Psoas muscle (tissue), 8 donors: ENCODE measurements at places on chromosomes 13 and 19.

DNA sequence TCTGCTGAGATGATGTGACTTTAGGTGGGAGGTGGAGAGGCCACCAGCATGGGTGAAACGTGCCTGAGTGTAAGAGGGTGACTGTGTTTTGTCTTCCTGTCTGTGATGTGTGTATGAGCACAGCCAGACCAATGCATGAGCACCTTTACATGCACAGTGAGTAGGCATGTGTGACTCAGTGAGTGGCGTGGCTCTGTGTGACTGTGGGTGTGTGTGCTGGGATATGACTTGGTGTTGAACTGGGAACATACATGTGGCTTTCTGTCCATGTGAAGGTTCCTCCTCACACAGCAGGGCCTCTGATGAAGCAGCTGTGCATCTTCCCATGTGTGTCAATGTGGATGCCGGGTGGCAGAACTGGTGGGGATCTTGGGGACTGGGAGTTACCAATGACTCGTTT is 19.9 kb upstream of the LGALS13 start:
- H3K27ac ChIP-seq, result no peak overlapping the region
- H3K4me3 ChIP-seq, result no peak overlapping the region

DNA sequence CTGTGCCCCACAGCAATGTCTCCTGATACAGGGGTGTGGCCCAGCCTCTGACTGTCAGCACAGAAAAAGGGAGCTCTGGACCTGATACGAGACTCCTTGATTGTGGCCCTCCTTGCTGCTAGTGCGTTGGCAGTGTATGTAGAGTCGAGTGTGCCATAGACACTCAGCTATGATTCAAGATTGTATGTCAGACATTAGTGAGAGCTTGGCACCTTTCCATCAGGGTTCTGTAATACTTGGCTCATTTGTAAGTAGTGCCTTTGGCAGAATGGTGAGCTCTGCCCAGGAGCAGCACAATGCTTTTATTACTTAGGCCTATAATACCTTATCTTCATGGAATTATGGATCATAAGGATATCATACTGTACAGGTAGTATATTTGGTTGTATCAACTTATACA is 83.4 kb downstream of the ATP8A2 start:
- no peak overlapping the region for H3K27ac ChIP-seq
- H3K27me3 ChIP-seq, result no peaks in the 10 kb centered on the region
- H3K36me3 ChIP-seq, result no peaks in the 10 kb centered on the region

- DNase-seq, result no peak
- no peaks in the 10 kb centered on the region for H3K36me3 ChIP-seq
- H3K27ac ChIP-seq, result no peak overlapping the region
- no peaks in the 10 kb centered on the region for H3K4me1 ChIP-seq
- H3K4me3 ChIP-seq, result no peak overlapping the region
Measured at GRCh38 chr13:98786023-98786422, 33.6 kb upstream of the SLC15A1 start.

DNA sequence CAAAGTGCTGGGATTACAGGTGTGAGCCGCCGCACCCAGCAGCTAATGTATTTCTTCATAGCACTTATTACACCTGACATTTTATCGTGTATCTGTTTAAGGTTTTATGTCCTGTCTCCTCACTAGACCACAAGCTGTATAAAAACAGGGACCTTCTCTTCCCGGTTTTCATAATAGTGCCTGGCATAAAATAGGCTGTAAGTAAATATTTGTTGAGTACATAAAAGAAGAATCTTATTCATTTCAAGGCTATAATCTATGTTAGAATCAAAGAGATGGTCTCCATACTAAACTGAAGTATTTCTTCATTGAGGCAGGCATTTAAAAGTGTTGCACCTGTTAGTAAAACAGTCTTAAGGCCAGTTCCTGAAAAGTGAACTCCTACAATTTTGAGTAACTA is 194.0 kb downstream of the SHISA2 start:
- H3K27me3 ChIP-seq, result no peaks in the 10 kb centered on the region
- no peaks in the 10 kb centered on the region for H3K4me1 ChIP-seq
- DNase-seq, result no peak
- no peaks in the 10 kb centered on the region for H3K36me3 ChIP-seq

- H3K27ac ChIP-seq, result no peak overlapping the region
- no peaks in the 10 kb centered on the region for H3K4me1 ChIP-seq
- peak; percentile 53 for DNase-seq
- H3K27me3 ChIP-seq, result peaks cover 9% of the 10 kb centered on the region
Measured at GRCh38 chr19:45999653-46000121, 4.4 kb downstream of the CCDC61 start.

DNA sequence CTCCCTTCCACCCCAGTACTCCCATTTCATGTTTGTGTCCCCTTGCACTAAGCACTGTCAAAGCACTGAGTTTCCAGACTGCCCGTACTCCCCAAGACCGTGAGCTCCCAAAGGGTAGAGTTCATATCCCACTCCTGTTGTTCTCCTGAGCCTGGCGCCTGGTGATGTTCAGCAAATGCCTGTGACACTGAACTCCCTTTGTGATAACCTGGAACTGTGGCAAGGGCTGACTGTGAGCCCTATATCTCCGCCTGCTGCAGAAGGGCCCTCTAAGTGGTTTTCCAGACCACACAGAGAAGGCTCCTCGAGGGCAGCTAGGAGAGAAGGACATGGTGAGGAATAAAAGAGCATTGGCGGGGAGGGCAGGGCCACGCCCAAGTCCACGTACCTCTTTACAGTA is 67.5 kb downstream of the ATP7B start:
- no peak for DNase-seq
- H3K4me3 ChIP-seq, result no peak overlapping the region
- no peaks in the 10 kb centered on the region for H3K27me3 ChIP-seq
- no peaks in the 10 kb centered on the region for H3K4me1 ChIP-seq
- no peaks in the 10 kb centered on the region for H3K36me3 ChIP-seq

- H3K4me3 ChIP-seq, result no peak overlapping the region
- H3K36me3 ChIP-seq, result peaks cover 8% of the 10 kb centered on the region
- no peaks in the 10 kb centered on the region for H3K27me3 ChIP-seq
- H3K4me1 ChIP-seq, result no peaks in the 10 kb centered on the region
Measured at GRCh38 chr19:42233678-42234292, 8.6 kb downstream of the GSK3A start.

DNA sequence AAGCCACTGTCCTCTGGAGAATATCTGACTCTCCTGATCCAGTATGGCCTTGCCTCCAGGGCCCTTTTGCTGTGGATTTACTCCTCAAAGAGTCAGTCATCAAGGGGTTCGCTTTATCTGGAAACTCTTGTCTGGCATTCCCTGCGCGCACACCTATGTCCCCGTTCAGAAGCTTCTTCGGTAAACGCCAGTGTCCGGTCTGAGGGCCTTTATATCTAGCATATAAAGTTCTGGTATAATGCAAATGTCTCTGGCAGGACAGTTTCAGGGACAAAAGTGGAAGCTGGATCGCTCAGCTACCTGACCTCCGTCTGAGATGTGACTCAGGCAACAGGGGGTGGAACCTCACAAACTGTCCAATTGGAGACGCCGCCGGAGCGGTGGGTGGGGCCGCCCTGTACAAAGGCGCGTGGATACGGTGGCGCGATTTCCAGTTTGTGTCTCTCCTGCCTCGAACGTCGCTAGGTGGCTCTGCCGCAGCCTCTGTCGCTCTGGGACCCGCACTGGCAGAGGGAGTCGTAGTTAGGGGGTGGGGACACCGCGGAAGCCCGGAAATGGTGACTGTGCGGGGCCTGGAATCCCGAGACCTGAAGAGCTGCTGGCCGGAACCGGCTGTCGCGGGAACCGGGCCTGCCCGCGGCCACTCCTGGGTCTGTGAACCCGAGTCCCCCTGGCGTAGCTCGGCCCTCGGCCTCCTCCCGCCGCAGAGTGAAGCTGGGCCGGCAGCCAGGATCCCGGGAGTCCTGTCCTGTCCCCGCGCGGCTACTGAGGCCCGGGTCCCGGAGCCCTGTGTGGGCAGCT is 10.6 kb upstream of the ZNF709 start:
- no peaks in the 10 kb centered on the region for H3K27me3 ChIP-seq
- peak overlapping the region; percentile 73 for H3K4me3 ChIP-seq
- no peaks in the 10 kb centered on the region for H3K36me3 ChIP-seq
- DNase-seq, result peak; percentile 96
- peaks cover 5% of the 10 kb centered on the region for H3K4me1 ChIP-seq

DNA sequence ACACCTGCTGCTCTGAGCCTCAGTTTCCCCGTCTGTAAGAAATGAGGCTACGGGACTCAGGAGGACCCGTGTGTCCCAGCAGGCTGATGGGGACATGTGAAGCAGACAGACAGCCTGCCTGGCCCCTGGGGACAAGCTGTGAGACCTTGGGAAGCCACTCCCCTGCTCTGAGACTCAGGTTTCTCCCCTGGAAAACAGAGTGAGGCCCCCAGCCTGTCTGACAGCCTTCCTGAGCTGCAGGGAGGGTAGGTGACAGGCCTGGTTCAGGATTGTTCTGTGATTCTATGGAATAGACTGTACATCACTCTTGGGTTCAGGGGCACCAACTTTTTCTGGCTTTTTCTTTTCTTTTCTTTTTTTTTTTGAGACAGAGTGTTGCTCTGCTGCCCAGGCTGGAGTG is 2.9 kb upstream of the NTF4 start:
- no peaks in the 10 kb centered on the region for H3K27me3 ChIP-seq
- no peak for DNase-seq
- peaks cover 17% of the 10 kb centered on the region for H3K4me1 ChIP-seq
- H3K27ac ChIP-seq, result peak overlapping the region; percentile 37
- no peaks in the 10 kb centered on the region for H3K36me3 ChIP-seq

DNA sequence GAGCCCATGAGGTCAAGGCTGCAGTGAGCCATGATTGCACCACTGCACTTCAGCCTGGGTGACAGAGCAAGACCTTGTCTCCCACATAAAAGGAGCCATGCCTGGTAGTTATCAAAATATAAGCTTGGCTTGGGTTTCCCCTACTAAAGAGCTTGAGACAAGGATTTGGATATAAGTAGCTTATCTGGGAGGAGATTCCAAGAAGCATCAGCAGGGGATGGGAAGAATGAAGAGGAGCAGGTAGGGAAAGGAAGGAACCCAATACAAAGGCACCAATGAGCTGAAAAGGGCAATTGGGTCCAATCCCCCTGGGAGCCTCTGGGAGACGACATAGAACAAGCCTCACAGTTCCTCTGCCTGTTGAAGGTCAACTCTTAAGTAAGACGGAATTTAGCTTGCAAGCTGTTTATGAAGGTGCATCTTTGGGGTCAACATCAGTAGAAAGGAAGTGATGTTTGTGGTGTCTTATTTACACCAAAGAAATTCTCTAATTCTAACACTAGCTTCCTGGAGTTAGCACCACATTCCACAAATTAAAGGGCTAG is 7.4 kb upstream of the CLEC4G start:
- H3K36me3 ChIP-seq, result no peaks in the 10 kb centered on the region
- H3K4me1 ChIP-seq, result no peaks in the 10 kb centered on the region
- H3K27me3 ChIP-seq, result peaks cover 14% of the 10 kb centered on the region
- no peak overlapping the region for H3K27ac ChIP-seq
- no peak overlapping the region for H3K4me3 ChIP-seq

DNA sequence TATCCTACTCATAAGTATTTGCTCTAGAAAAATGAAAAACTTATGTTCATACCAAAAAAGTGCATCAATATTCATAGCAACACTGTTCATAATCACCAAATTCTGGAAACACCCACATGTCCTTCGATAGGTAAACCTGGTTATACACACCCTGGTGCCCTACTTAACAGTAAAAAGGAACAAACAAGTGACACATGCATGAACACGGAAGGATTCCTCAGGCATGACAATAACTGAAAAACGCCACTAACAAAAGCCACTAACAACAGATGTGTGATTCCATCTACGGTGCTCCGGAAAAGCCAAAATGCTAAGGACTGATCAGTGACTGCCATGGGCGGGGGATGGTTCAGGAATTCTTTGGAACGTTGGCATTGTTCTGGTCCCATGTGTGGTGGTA is 65.5 kb downstream of the STK24 start:
- no peak overlapping the region for H3K4me3 ChIP-seq
- H3K36me3 ChIP-seq, result no peaks in the 10 kb centered on the region
- H3K27ac ChIP-seq, result no peak overlapping the region

DNA sequence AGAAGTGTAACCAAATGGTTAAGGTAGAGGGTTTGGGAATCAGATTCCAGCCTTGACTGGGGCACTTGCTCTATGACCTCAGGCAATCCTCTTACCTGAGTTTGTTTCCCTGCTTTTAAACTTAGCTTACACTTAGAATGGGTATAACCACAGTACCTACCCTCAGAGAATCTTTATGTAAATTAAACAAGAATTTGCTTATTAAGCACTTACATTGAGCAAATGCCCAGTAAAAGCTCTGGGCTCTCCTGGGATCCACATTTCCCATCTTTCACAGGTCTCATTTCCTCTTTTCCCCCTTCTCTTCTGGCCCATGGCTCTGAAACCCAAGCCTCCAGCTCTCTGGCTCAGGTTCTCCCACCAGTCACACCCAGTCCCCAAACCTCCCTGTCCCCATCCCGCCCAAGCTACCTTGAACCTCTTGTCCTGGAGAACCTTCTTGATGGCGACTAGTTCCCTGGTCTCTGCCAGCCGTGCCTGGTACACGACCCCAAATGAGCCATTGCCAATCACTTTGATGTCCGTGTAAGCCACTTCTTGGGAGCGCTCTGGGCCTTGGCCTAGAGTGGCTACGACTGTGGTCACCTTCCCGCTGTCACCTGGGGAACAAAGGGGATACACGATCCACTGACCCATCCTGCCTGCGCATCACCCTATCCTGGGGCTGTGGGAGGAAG is 2.7 kb downstream of the GSK3A start:
- H3K27me3 ChIP-seq, result no peaks in the 10 kb centered on the region
- no peak overlapping the region for H3K27ac ChIP-seq
- no peak overlapping the region for H3K4me3 ChIP-seq
- no peak for DNase-seq
- peaks cover 23% of the 10 kb centered on the region for H3K4me1 ChIP-seq
- H3K36me3 ChIP-seq, result peaks cover 3% of the 10 kb centered on the region

- H3K4me3 ChIP-seq, result no peak overlapping the region
- no peaks in the 10 kb centered on the region for H3K4me1 ChIP-seq
- no peaks in the 10 kb centered on the region for H3K36me3 ChIP-seq
- peak; percentile 8 for DNase-seq
- no peaks in the 10 kb centered on the region for H3K27me3 ChIP-seq
Measured at GRCh38 chr19:51024924-51025323, 1.5 kb downstream of the KLK11 start.

DNA sequence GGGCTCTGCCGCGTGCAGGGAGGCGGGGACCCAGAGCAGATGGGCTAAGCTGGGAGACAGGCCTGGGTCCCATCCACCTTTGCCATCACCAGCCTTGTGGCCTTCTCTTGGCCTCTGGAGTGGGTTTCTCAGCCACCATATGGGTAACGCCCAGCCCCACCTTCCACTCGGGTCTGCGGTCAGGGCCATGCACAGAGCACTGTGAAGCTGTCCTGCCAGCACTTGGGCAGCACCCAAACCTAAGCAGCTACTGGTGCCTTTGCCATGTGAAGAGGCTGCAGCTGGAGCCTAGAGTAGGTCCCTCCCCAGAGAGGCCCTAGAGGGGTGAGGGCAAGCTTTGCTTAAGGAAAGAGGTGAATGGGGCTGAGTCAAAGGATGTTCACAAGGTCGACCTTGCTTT is 24.1 kb upstream of the NPAS1 start:
- no peak overlapping the region for H3K4me3 ChIP-seq
- peaks cover 34% of the 10 kb centered on the region for H3K36me3 ChIP-seq
- no peaks in the 10 kb centered on the region for H3K27me3 ChIP-seq
- peaks cover 20% of the 10 kb centered on the region for H3K4me1 ChIP-seq
- DNase-seq, result no peak

GRCh38 chr19:40356681-40357595 is 8.4 kb downstream of the PLD3 start:
- DNase-seq, result no peak
- peaks cover 8% of the 10 kb centered on the region for H3K36me3 ChIP-seq
- H3K4me1 ChIP-seq, result no peaks in the 10 kb centered on the region
- H3K4me3 ChIP-seq, result no peak overlapping the region
- no peak overlapping the region for H3K27ac ChIP-seq
